ENCODE measurements at places on chromosomes 4 and X.

- DNase-seq: peak; percentile 88
These were observed 5.4 kb downstream of the HTRA3 start for GRCh38 chr4:8274765-8275547.

- DNase-seq: no peak
These were observed 100.2 kb upstream of the PGRMC2 start for GRCh38 chr4:128387600-128388351.

- peak; percentile 5 for DNase-seq
These were observed 18.9 kb downstream of the CNGA2 start for GRCh38 chrX:151753313-151754046.

- no peak for DNase-seq
These were observed 142.9 kb upstream of the ARX start for GRCh38 chrX:25158635-25159034.

DNA sequence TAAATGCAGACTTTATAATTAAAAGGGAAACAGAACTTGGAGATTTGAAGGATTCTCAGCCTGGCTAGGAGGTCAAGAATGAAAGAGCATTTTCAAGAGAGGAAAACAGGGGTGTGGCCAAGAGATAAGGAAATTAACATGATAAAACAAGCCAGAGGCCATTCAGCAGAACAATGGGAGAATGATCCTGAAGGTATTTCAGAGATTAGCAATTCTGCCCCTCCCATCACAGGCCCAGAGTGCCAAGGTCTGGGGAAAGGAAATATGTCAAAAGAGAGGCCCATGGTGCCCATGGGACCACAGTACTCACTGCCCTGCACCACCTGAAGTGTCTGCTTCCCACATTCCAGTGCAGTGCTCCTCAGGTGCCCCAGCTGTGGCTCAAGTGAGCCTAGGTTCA lies 188.5 kb upstream of the STS start:
- DNase-seq: no peak

DNA sequence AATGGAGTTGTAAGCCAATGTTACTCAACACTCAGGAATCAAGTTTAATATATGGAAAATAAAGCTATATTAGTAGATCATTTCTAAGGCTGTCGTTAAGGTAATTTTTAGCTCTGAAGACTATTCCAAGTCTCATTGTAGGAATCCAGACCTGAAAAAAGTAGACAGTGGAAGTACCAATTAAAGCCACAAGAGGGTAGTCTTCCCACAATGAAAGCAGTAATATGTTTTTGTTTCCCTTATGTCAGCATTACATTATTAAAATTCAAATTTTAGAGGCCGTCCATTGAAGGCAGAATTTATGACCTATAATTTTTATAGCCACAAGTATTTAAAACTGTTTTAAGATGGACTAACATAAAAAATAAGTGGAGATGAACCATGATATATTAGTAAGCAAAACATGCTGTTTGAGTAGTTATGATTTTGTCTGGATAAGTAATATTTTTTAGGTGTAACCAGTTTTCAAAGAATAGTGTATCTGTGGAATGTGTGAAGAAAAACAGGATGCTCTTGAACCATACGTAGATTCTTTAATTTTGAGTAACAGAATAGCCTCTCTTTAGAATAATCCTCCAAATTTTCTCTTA lies 372.6 kb upstream of the TECRL start:
- DNase-seq: peak; percentile 20

- no peak for DNase-seq
These were observed 10.7 kb downstream of the SEPTIN6 start for GRCh38 chrX:119682019-119682989.

- DNase-seq: no peak
These were observed 83.7 kb upstream of the DHRSX start for GRCh38 chrX:2584251-2585157.

GRCh38 chrX:24357106-24357505 lies 3.3 kb upstream of the SUPT20HL1 start:
- DNase-seq: no peak

DNA sequence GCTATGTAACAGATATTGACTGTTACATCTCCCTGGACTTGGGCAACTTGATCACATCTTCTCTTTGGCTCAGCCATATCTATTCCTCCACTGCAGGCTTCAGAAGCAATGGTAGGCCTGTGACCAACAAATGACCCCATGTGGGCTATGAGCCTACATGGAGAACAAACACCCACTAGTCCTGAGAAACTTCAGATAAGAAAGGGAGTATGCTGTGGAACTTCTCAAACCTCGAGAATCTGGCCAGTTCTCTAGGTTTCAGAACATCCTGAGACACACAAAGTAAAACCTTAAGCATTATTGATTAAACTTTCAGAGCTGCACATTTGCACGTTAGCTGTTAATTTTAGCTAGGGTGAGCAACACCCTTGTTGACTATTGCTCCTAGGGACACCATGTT lies 16.3 kb downstream of the RBMX2 start:
- DNase-seq: no peak

- no peak for DNase-seq
These were observed 715.2 kb downstream of the TRIML1 start for GRCh38 chr4:188854436-188854835.

DNA sequence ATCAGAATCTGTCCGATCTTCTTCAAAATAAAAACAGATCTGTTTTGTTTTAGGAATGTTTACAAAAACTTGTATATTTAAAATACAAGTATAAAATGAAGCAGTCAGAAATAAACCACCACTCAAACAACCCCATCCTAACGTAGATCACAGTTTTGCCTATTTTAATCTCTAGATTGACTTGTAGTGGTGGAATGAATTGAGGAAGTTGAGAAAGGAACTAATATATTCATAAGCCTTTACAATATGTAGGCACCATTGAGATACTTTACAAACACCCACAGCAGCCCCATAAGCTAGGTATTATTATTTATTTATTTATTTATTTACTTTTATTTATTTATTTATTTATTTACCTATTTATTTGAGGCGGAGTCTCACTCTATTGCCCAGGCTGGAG lies 52.3 kb upstream of the KLF3 start:
- DNase-seq: no peak

- DNase-seq: no peak
These were observed 20.2 kb upstream of the RHOH start for GRCh38 chr4:40176602-40177001.

All from right renal pelvis (tissue), 4 donors.